Osteocyte (in vitro differentiated cells): ENCODE measurements at places on chromosomes 6 and 20. TPM values are rescaled to one million over a fixed set of nuclear protein-coding genes. Genes with fewer than 3 reads are reported as not detected.

Gene LRRC73
- 0.29 and 0.40 TPM in 2 replicates for total RNA-seq

Gene TINAG
- not detected in 2 replicates for total RNA-seq

Gene CNR1
- not detected in 2 replicates for total RNA-seq

DNA sequence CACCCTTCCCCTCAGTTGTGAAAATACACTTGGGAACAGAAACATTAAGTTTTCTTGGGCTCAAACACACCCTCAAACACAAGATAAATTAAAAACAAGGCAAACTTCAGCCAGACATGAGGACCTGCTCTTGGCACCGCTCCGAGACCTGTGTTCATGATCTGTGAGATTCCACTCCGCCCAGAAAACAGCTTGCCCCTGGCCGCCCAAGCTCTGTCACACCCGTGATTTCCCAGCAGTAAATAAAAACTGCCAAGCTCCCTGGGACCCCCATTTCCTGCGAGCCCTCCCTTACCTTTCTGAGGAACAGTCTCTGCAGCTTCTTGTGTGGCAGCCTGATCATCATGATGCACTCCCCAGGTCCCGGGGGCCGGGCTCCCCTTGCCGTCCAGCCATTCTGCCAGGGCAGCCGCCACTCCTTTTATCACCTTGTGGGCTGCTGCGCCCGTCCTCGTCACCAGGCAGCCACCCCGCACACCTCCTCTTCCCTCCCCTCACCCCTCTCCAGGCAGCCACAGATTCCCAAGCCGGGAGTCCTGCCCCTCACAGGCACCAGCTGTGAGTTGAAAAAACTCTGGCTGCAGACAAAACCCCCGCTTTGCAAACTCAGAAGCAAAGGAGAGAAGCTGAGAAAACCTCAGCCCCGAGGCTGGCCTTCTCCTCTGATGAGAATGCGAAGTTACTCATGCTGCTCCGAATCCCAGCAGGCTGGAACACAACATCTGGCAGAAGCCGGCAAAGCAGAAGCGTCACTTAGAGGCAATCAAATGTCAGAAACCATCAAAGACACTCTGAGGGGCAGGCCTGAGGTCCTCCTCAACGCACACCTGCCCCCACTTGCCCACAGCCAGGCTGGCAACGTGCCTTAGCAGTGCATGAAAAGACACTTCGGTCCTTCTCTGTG, 130.4 kb upstream of the RPS6KA2 start:
- H3K4me3 ChIP-seq: peak overlapping the region; percentile 55
- peaks cover 22% of the 10 kb centered on the region for H3K4me1 ChIP-seq

GRCh38 chr6:160239929-160240690, 18.5 kb downstream of the SLC22A2 start:
- H3K4me1 ChIP-seq: no peaks in the 10 kb centered on the region
- no peaks in the 10 kb centered on the region for H3K27me3 ChIP-seq
- no peak overlapping the region for H3K4me3 ChIP-seq
- no peaks in the 10 kb centered on the region for H3K36me3 ChIP-seq
- no peak for DNase-seq
- H3K27ac ChIP-seq: no peak overlapping the region

Gene MAFB
- 27.6 and 31.9 TPM in 2 replicates for total RNA-seq

Gene CST3
- 705 and 710 TPM in 2 replicates for total RNA-seq

Gene EBF4
- total RNA-seq: 9.8 and 12.8 TPM in 2 replicates

DNA sequence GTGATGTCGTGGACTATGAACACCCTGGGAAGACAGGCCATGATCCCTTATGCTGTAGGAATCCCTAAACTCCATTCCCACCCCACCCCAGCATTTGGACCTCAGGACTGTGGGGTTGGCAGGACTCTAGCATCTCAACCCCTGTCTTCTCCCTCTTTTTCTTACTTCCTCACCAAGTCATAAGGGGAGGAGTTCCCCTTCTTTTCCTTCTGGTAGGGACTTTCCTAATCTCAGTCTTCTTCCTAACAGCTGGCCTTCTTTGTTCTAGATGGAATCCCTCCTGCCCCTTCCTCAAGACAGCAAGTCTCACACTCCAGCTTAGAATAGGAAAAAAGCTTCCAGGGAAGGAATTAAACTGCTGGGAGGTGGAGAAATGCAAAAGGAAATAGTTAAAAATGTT, 2.3 kb upstream of the SIRPB2 start:
- no peaks in the 10 kb centered on the region for H3K4me1 ChIP-seq
- peaks cover 59% of the 10 kb centered on the region for H3K27me3 ChIP-seq
- H3K27ac ChIP-seq: no peak overlapping the region
- H3K4me3 ChIP-seq: no peak overlapping the region

DNA sequence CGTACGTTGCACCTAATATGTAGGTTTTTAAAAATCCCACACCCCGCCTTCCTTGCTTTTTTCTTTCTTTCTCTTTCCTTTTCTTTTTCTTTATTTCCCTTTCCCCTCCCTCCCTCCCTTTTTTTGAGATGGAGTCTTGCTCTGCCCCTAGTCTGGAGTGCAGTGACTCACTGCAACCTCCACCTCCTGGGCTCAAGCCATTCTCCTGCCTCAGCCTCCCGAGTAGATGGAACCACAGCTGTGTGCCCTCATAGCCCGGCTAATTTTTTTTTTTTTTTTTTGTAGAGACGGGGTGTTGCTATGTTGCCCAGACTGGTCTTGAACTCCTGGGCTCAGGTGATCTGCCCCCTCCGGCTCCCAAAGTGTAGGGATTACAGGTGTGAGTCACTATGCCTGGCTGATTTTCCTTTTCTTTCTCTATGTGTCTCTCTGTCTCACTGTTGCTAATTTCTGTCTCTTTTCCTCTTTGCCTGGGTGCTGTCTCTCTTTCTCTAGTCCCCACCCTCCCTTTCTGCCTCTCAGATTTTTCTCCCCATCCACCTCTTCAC, 61.2 kb downstream of the SRC start:
- H3K27me3 ChIP-seq: peaks cover 25% of the 10 kb centered on the region
- peaks cover 7% of the 10 kb centered on the region for H3K36me3 ChIP-seq
- H3K4me1 ChIP-seq: peaks cover 24% of the 10 kb centered on the region
- H3K4me3 ChIP-seq: peak overlapping the region; percentile 62
- DNase-seq: no peak
- no peak overlapping the region for H3K27ac ChIP-seq

Gene HEY2
- 22.7 and 25.8 TPM in 2 replicates for total RNA-seq

Gene CCN5
- total RNA-seq: 18.2 and 24.0 TPM in 2 replicates

DNA sequence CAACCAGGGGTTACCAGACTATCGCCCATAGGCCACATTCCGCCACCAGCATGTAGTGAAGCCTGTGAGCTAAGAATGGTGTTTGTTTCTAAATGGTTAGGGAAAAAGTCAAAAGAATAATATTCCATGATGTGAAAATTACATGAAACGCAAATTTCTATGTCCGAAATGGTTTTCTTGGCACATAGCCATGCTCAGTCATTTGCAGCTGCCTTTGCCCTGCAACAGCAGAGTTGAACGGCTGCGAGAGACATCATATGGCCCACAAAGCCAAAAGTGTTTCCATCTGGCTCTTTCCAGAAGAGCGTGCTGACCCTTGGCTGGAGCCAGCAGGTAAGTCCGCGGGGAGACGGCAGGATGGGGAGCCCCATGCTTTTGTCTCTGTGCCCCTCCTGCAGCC, 60.7 kb downstream of the FAM120B start:
- peaks cover 49% of the 10 kb centered on the region for H3K4me1 ChIP-seq
- peaks cover 32% of the 10 kb centered on the region for H3K36me3 ChIP-seq
- no peaks in the 10 kb centered on the region for H3K27me3 ChIP-seq
- peak overlapping the region; percentile 83 for H3K27ac ChIP-seq
- no peak for DNase-seq

- H3K4me3 ChIP-seq: no peak overlapping the region
- no peak overlapping the region for H3K27ac ChIP-seq
- H3K4me1 ChIP-seq: peaks cover 15% of the 10 kb centered on the region
- H3K36me3 ChIP-seq: no peaks in the 10 kb centered on the region
- H3K27me3 ChIP-seq: no peaks in the 10 kb centered on the region
- no peak for DNase-seq
Measured at GRCh38 chr6:133610971-133611370, 277.9 kb upstream of the TCF21 start.

DNA sequence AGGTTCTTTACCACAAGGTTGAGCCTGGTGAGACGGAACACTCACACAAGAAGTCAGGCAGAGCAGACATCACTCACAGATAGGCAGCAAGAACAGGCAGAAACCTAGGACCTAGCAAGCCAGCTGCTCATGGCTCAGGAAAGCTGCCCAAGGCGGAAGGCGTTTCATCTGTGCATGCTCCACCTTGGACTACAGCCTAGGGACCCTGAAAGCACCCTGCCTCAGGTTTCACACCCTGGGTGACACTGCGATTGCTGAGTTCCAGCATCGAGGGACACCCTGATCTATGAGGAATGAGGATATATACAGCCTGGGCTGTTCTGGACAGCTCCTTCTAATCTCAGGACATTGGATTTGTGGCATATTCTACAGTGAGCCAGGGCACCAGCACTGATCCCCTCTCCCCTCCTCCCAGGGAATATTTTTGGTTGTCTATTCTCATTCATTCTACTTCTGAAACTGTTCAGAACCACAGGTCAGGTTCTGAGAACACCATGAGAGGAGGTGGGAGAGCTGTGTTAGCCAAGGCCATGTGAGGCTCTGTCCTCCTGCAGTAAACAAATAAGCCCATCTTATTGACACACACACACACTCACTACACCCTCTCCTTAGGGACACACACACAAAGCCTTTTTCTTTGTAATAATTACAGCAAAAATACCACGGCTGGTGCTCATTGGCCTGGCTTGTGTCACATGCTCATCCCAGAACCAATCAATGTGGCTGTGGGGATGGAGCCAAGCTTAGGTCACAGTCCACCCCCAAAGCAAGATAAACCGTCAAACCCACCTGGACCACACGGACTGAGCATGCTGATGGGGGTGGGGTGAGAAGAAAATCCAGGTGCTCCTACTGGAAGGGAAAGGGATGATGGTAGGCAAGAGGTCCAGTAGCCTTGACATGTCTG, 26.3 kb upstream of the PMEPA1 start:
- H3K27ac ChIP-seq: no peak overlapping the region
- DNase-seq: no peak
- peaks cover 24% of the 10 kb centered on the region for H3K27me3 ChIP-seq
- H3K4me3 ChIP-seq: no peak overlapping the region
- no peaks in the 10 kb centered on the region for H3K4me1 ChIP-seq

DNA sequence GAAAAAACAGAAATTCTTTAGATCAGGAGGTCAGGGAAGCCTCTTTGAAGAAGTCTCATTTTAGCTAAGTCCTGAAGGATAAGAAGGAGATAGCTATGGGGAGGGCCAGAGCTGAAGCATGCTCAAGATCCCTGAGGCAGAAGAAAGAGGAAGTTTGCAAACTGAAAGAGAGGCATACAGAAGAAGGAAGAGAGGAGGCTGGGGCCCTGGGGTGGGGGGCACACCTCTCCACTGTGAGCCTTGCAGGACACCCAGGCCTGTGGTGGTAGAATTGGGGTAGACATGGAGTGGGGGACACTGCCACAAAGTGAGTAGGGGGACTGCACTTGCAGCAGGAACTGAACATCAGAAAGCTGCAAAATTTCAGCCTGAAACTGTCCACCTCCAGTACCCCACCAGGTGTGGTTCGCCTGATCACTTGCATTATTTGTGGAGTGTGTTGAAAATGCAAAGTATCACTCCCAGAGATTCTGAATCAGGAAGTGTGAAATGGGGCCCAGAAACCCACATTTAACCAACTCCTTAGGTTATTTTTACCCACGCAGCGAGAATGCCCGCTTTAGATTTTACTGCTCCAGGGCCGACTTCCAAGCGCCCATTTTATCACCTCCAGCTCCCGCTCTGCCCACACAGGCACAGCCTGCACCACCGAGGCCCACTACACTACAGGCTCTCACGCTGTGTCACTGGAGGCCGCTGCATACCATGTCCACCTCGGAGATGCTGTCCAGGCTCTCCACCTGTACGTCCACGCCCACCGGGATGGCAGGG, 44.0 kb downstream of the GABRR2 start:
- H3K36me3 ChIP-seq: no peaks in the 10 kb centered on the region
- H3K27me3 ChIP-seq: no peaks in the 10 kb centered on the region
- H3K27ac ChIP-seq: no peak overlapping the region

DNA sequence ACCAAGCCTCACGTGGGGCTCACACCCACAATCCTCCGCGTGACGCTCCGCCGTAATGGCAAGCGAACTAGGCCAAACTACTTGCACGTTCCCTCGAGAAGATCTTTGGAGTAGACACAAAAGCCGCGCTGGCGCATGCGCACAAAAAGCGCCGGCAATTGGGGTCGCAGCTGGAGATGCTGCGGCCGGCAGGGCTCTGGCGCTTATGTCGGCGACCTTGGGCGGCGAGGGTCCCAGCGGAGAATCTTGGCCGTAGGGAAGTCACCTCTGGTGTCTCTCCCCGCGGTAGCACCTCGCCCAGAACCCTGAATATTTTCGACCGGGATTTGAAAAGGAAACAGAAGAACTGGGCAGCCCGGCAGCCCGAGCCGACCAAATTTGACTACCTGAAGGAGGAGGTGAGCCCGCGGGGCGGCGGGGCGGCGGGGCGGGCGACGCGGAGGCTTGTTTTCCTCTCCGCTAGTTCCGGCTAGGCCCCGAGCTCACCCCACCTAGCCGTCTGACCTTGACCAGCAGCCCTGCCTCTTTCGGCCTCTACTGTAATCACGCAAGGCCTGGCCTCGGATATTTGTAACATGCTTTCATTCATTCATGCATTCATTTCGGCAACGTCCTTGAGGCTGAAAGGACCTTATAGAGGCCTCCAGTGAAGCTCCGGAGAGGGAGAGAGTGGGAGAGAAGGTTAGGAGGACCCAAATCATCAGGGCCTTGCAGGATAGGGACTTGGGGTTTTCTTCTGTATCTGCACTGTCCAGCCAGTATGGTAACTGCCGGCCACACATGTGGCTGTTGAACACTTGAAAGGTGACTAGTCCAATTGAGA, at the start of the genes ESF1 and NDUFAF5:
TSS of gene ESF1 (minus strand) at position 27 of the 823 bp plus-strand sequence. CDS start 1,779 bp downstream, outside the sequence.
TSS of gene NDUFAF5 (plus strand) at position 136 of the 823 bp plus-strand sequence. CDS start at position 177, 41 bp downstream.
- DNase-seq: peak; percentile 97
- H3K4me3 ChIP-seq: peak within 1 kb of the TSS; percentile 99
- peaks cover 25% of the 10 kb centered on the region for H3K36me3 ChIP-seq
- H3K27me3 ChIP-seq: no peaks in the 10 kb centered on the region
- peaks cover 38% of the 10 kb centered on the region for H3K4me1 ChIP-seq

Gene MUCL3
- total RNA-seq: not detected in 2 replicates

Gene NOTCH4
- total RNA-seq: 0.83 and 1.5 TPM in 2 replicates
